Hepatic stellate cell (primary cell): ENCODE measurements at places on chromosomes 11 and 22.
A peak's percentile ranks its signal among the peaks of the same experiment; 100 is the strongest.

- no peak for DNase-seq
These were observed 76.6 kb upstream of the TP53I11 start for GRCh38 chr11:45027312-45027711.

- no peak for DNase-seq
These were observed 67.2 kb downstream of the SLC17A6 start for GRCh38 chr11:22405377-22405776.

- DNase-seq, result no peak
These were observed 12.0 kb upstream of the MUC6 start for GRCh38 chr11:1048375-1049070.

- DNase-seq, result peak; percentile 92
These were observed 8.4 kb downstream of the FAM118A start for GRCh38 chr22:45318168-45318557.

- no peak for DNase-seq
These were observed 9.7 kb downstream of the SPTBN2 start for GRCh38 chr11:66719111-66719872.

- no peak for DNase-seq
These were observed 72.5 kb upstream of the ZBED5 start for GRCh38 chr11:10930224-10930971.

DNA sequence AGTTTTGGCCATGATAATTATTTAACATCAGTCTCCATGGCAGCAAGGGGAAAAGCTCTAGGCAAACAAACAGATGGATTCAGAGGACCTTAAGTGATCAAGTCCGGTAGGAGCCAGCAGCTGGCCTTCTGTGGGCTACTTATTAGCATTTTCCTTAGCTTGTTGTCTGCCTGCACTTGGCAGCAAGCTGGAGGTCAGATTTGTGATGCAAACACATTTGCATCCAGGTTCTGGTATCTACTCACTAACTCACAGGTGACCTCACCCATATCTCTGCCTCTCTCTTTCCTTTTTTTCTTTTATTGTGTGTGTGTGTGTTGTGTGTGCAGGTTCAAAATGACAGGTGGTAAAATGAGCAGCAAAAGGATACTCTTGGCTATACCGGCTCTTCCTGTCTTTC is 32.3 kb downstream of the ARHGAP42 start:
- DNase-seq, result no peak

DNA sequence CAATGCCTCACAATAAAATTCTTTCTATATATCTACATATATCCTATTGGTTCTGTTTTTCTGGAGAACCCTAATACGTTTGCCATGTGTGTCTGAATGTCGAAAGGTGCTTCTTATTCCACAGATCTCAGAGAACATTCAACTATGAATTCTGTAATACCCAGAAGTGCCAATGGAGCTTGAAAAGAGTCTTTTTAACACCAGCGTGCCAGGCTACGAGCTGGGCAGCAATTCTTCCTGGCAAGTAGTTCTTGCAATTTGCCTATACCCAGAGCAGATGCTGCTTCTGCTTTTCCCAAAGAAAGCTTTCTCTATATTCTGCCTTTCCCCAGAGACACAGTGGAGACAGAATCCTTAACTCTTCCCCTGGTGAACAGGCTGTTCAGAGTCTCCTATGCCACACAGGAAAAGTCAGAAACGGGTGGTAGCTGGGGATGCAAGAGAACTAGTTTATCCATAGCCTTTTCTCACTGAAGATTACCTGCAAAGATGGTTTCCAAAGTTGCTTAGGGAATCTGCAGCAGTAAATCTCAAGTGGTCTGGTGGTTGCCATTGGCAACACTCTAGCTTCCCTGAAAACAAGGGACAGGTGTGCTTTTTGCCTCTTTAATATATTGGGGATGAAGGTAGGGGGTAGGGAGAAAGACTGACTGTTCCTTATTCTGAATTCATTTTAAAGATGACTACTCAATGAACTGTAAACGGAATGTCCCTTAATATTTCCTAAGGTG is 16.8 kb upstream of the PAFAH1B2 start:
- DNase-seq, result no peak

DNA sequence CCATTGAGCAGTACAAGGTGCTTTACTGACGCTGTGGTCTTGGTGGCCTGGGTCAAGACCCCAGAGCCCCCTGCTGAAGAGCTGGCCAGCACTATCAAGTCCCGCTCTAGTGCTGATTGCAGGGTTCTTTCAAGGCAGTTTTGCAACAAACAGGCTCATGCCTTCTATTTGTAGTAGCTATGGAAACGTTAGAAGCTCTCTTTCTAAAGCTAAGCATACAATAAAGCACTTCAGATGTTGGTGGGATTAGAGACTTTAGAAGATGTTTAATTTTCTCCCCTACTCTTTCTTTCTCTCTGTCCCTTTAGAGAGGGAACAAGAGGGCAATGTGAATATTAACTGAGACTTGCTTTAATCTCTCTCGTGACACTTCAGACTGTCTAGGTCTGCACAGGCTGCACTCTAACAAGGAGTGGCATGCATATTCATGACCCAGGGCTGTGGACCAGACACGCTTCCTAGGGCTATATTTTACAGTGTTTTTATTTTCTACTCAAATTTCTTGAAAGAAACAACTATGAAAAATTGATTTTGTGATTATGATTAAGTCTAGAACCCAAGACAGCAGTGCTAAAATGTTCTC is 138.6 kb downstream of the WNT7B start:
- no peak for DNase-seq

DNA sequence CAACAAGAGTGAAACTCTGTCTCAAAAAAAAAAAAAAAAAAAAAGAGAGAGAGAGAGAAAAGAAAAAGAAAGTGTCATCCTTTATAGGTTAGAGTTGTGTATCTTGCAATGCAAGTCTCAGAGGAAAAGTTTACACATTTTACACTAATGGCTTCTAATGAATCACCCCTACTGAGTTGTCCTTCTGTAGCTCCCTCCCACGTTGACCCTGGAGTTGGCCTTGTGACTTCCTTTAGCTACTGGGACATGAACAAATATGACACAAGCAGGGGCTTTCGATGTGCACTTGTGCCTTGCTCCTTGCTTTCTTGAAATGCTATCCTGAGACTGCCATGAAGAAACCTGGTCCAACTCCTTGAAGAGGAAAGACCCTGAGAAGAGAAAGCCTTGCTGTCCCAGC is 2.4 kb upstream of the SMCO4 start:
- no peak for DNase-seq

GRCh38 chr22:25623310-25623734 is 58.8 kb downstream of the GRK3 start:
- DNase-seq, result no peak

GRCh38 chr11:9310485-9311090 is 3.8 kb downstream of the TMEM41B start:
- no peak for DNase-seq

- no peak for DNase-seq
These were observed 25.0 kb downstream of the AMPD3 start for GRCh38 chr11:10480026-10480425.

DNA sequence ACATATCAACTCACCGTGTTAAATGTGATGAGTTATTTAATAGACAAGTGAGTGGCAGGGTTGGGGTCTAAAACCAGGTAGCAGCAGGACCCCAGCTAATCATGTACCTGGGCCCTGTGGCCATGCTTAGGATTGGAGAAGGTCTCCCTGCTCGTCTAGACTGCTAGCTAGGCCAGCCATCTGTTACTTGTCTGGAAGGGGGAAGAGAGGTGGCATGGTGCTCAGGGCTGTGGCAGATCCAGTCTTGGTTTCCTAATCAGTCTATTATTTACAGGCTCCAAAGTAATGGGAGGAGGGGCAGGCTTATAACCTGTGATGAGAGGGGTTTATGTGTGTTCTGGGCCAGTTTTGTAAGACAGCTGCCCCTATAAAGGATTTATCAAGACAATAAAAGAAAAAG is 105.9 kb downstream of the NTM start:
- DNase-seq, result no peak

DNA sequence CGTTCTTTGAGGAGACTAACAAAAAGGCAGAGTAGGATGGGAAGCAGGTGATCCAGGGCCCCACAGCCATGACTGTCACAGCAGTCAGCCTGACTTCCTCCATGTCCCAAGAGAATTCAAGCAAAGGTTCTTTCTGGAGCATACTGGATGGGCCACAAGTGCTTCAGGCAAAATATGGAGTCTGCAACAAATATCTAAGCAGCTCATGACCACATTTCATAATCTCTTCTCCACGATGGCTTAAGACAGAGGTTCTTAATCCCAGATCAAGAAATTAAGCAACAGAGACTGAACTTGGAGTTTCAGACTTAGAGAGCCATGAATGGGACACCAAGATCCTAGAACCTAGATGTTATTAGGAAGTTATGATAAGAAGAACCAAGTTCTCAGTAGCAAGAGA is 31.6 kb downstream of the GUCY1A2 start:
- DNase-seq, result no peak
